Activated T-helper 1 cell treated with anti-CD3 and anti-CD28 coated beads, Interleukin-2, amount 50 U/mL, for 16 hours (primary cell): ENCODE measurements at places on chromosomes 7 and 10.

DNA sequence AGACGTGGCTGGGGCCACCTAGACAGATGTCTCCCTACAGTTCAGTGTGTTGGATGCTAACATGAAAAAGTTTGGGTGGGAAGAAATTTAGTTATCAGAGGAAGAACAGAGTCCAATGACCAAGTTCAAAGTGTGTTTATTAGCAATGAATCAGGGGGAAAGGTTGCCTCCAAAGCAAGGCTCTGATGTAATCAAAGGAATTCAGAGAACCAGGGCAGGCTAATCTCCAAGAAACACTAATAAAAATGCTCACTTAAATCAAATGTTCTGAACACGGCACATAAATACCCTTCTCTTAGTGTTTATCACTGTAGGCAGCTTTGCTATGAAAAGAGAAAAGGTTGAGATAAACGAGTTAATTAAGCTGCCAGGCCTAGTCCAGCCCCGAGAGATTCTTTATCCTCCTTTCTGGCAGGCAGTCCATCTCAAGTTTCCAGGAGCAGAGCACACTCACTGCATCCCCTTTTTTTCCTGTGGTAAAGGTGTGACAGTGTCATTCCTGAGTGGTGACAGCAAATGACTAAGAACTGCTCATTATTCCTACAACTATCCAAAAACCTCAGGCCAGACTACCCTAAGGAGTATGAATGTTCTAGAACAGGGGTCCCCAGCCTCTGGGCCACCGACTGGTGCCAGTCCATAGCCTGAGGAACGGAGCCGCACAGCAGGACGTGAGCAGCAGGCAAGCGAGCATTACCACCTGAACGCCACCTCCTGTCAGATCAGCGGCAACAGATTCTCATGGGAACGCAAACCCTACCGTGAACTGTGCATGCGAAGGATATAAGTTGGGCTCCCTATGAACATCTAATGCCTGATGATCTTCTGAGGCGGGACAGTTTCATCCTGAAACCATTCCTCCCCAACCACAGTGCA, 66.9 kb upstream of the FHIP2A start:
- no peak for DNase-seq

DNA sequence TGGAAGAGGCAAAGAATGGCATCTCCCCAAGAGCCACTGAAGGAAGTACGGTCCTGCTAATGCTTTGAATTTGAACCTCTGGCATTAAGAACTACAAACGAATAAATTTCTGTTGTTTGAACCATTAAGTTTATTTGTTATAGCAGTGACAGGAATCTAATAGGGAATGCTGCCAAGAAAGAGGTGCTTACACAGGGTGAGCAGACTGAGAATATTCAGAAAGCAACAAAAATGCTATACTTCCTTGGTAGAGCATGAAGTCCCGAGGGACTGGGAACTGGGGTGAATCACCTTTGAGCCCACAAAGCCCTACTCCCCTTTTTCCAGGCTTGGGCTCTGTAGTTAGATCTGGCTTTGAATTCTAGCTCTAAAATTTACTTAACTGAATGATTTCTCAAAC, 45.0 kb downstream of the PANK1 start:
- no peak for DNase-seq

GRCh38 chr10:31215052-31215451, 104.0 kb upstream of the ZEB1 start:
- DNase-seq: no peak

GRCh38 chr10:129564923-129565322, 97.9 kb downstream of the MGMT start:
- DNase-seq: no peak

- no peak for DNase-seq
Observed at GRCh38 chr10:117748058-117748457, 205.5 kb downstream of the EMX2 start.

DNA sequence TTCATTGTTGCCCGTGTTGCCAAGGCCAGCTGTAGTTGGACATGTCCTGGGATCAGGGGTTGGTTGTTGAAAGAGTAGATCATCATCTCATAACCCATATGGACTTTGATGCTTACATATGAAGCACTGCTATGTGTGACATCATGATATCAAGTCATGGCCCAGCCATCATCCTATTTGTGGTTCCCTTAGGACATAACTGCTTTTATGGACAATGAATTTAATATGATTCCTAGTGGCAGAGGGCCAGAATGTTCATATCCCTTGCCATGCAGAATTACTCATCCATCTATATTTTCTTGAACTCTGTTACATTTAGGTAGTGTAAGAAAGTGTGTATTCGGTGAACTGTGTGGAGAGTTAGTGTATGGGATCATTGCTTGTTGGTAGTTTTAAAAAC, 343.9 kb upstream of the LRGUK start:
- no peak for DNase-seq

GRCh38 chr10:123685260-123685659, 19.1 kb downstream of the GPR26 start:
- no peak for DNase-seq
